M059J (cell line): ENCODE measurements at places on chromosomes 1 and 21.

- no peak for DNase-seq
These were observed 47.9 kb downstream of the NPHP4 start for GRCh38 chr1:5944154-5944842.

DNA sequence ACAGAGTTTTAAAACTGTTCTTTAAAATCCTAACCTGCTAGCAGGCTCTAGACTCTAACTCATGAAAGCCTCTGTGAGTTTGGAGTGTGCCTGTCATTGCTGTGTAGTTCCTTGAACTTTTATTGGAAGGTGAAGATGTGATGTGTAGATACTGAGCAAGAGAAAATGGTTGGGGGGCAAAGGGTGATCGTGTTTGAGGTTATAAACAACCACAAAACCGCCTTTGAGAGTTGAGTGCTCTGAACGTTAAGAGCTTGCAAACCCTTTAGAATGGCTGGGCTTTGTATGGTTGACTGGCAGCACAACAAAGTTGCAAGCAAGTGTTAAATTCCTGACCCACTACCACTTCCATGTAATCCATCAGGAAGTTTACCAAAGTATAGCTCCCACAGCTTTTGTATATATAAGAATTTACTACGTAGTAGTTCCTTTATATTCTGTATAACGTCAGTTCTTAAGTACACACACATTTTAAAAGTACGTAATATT lies 19.6 kb downstream of the BACE2 start:
- peak; percentile 58 for DNase-seq

- no peak for DNase-seq
These were observed 34.8 kb upstream of the EPS15 start for GRCh38 chr1:51553911-51554310.

- no peak for DNase-seq
These were observed 117.0 kb upstream of the PLD5 start for GRCh38 chr1:242641461-242641860.

DNA sequence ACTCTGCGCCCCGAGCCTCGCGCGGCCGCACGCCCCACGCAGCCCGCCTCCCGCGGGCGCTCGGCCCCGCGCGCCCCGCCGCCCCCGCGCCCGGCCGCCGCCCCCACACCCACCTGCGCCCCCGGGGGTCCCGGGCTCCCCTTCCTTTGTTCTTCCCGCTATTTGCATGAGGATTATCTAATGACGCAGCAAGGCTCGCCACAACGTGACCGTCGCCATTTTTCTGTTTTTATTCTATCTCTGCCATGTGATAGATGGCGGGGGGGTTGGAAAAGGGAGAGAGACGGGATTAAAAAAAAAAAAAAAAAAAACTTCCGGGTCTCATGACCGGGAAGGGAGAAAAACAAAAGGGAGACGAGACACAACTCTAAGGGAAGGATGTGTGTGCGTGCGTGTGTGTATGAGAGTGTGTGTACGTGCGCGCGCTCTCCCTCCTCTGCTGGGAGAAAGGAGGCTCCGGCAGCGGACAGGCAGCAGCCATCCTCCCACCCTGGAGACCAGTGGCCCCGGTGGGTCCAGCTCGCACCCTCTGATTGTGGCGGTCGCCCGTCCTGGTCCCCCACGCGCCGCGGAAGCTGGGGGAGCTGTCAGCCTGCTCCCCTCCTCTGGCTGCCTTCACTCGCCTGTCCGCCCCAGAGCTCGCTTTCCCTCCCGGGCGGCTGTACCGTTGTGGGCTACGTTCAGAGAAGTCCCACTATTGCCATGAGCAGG lies 80.4 kb upstream of the AK4 start:
- DNase-seq, result peak; percentile 63
